CD4-positive, alpha-beta T cell (primary cell): ENCODE measurements at places on chromosomes 11 and 22.

GRCh38 chr11:11789735-11790369, 51.9 kb upstream of the USP47 start:
- DNase-seq, result peak; percentile 10

GRCh38 chr11:122342089-122342744, 226.2 kb upstream of the BLID start:
- no peak for DNase-seq

- no peak for DNase-seq
These were observed 7.6 kb downstream of the EIF3F start for GRCh38 chr11:7994581-7995278.

- no peak for DNase-seq
These were observed 85.1 kb upstream of the CARD18 start for GRCh38 chr11:105224482-105225253.

GRCh38 chr11:125621995-125622394, 3.0 kb upstream of the CHEK1 start:
- no peak for DNase-seq

- DNase-seq, result no peak
These were observed 58.8 kb upstream of the RRAS2 start for GRCh38 chr11:14417617-14418374.

DNA sequence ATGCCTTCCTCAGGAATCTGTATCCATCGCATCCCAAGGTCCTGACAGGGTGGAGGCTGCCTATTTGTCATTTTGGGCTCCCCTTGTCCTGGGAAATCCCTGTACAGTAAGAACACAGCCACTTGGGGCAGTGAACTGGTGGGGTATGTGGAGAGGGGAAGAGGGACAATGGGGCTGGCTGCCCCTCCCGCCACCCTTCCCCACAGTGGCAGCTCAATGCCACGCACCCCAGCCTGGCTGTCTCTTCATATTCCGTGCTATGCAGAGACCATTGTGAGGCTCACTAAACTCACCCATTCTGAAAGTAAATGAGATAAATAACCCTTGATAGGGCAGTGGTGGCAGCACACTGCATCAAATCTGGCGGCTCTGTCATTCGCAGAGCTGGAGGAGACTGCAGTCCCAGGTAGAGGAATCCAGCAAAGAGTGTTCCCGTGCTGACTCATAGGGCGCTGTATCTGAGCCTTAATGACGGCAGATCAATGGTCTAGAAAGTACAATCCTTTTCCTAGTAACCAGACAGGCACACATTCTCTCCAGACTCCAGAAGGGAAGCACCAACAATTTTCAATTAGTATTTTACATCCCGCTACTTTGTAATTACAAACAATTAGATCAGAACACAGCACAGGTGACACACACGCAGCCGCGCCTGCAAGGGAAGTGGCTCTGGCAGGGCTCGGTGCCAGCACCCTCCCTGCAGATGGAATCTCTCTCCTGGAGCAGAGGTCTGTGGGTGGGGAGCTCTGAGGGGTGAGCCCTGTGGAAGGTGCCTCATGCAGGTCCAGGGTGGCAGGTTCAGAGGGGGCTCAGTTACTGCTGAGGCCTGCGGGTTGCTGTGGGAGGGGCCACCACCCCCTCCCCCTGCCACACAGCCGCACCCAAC, 167.9 kb upstream of the B3GAT1 start:
- no peak for DNase-seq

- DNase-seq, result no peak
These were observed 129.7 kb downstream of the LDLRAD3 start for GRCh38 chr11:36073411-36074203.

DNA sequence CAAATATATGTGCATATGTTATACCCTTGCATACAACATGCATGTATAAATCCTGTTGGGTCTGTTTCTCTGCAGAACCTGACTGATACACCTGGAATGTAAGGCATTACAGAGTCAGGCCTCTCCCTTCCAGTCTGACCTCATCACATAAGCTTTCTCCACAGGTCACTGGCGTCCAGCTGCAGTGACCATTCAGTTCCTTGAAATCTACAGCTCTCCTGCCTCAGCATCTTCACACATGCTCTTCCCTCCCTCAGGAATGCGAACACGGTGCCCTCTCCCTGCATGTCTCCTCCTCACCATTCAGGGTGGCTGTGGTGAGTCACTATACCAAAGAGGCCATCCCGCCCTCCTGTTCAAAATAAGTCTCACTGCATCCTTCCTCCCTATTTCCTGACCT, 657.8 kb upstream of the B3GAT1 start:
- no peak for DNase-seq

DNA sequence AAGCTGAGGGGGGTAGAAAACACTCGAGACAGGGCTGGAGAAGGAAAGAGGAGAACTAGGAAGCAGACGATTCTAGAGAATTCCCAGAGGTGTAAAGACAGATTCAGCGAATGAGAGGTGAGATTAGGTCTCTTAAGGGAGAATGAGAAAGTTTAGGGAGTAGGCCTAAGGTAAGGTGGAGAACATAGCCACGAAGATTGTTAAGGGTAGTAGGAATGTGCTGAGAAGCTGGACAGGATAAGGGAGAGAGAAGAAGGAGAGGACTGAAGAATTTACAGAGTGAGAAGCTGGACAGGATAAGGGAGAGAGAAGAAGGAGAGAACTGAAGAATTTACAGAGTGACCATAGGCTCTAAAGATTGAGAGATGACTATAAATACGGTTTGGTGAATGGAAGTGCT, 908 bp downstream of the PPME1 start:
- DNase-seq, result peak; percentile 2

DNA sequence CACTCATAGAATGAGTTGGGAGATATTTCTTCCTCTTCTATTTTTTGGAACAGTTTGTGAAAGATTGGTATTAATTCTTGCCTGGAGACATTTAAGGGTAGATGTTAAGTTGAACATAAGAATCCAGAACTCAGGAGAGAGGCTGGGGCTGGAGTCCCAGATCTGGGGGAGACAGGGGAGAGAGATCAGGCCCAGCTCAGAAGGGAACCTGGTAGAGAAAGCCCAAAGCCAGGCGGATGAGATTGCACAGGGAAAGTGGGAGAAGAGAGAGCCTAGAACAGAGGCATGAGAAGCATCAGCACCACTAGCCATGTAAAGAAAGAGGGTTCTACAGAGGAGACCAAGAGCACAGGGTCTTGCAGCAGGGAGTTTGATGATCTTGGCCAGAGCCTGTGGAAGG, 13.0 kb upstream of the GNAZ start:
- no peak for DNase-seq

DNA sequence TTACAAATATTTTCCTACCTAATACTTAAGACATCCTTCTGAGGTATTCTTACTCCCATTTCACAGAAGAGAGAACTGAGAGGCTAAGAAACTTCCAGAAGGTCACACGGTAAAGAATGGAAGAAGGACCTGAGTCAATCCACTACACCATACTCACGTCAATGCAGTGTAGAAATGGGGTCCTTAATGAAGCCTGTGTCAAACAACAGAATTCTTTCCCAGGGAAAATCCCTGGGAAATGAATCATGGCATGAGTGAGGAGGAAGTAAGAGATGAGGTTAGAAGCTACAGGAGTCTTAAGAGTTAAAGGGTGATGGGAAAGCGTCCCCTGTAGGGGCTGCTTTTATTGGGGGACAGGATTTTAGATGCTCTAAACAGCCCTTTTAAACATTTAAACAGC, 147.9 kb downstream of the C11orf91 start:
- no peak for DNase-seq

- no peak for DNase-seq
These were observed 4.4 kb downstream of the PGGHG start for GRCh38 chr11:293271-293851.

- DNase-seq, result no peak
These were observed 28.1 kb downstream of the DRD4 start for GRCh38 chr11:665062-665703.
